ENCODE measurements at places on chromosomes 11 and 22. TPM values are rescaled to one million over a fixed set of nuclear protein-coding genes. Genes with fewer than 3 reads are reported as not detected.

The HPX gene
- 0.29 TPM for total RNA-seq

The ENTHD1 gene
- not detected for total RNA-seq

The LMO2 gene
- total RNA-seq: 45.2 TPM

The MAPK8IP2 gene
- 5.2 TPM for total RNA-seq

The C11orf54 gene
- 13.3 TPM for total RNA-seq

The C22orf42 gene
- total RNA-seq: not detected

The GNAZ gene
- total RNA-seq: 15.4 TPM

The THOC5 gene
- total RNA-seq: 58.8 TPM

The PRODH gene
- total RNA-seq: 2.6 TPM

The C11orf68 gene
- 28.9 TPM for total RNA-seq

The CCDC87 gene
- not detected for total RNA-seq

The KRTAP5-1 gene
- total RNA-seq: not detected

GRCh38 chr11:19722702-19723101 is 10.1 kb downstream of the NAV2 start:
- no peak for DNase-seq

DNA sequence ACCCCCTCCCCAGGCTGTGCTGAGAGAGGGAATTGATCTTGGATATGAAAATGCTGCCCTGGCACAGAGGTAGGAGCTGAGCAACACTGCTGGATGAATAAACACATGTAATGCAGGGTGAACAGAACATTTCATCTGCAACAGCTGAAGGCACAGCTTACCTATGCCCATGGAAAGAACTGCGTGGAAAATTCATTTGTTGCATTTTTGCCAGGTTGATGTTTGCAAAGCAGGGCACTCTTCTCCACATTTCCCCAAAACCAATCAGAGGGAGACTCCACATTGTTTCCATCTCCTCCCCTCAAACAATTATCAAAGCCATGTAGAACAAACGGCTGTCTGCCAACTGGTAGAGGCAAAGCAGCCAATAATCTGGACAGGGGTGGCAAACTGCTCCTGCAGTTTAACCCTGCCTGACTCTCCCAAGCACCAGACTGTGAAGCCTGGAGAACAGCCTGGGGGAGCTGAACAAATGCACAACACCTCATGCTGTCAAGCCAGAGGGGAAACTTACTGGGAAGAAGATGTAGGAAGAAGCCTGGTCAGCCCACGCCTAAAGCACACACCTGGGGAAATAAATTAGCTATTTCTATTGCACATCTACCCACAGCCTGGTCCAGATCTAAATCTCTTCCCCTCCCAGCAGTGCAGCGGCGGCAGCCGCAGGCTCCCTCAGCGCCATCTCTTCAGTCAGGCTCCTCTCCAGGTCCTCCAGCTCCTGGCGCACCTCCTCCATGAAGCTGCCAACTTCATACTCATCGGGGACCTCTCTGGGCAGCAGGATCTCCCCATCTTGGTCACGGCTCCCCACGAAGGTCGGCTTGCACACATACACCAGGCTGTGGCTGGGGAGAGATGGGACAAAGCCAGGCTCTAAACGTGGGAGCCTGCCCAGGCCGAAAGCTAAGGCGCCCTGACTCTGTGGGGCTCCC is 44.3 kb downstream of the DKK3 start:
- no peak for DNase-seq

DNA sequence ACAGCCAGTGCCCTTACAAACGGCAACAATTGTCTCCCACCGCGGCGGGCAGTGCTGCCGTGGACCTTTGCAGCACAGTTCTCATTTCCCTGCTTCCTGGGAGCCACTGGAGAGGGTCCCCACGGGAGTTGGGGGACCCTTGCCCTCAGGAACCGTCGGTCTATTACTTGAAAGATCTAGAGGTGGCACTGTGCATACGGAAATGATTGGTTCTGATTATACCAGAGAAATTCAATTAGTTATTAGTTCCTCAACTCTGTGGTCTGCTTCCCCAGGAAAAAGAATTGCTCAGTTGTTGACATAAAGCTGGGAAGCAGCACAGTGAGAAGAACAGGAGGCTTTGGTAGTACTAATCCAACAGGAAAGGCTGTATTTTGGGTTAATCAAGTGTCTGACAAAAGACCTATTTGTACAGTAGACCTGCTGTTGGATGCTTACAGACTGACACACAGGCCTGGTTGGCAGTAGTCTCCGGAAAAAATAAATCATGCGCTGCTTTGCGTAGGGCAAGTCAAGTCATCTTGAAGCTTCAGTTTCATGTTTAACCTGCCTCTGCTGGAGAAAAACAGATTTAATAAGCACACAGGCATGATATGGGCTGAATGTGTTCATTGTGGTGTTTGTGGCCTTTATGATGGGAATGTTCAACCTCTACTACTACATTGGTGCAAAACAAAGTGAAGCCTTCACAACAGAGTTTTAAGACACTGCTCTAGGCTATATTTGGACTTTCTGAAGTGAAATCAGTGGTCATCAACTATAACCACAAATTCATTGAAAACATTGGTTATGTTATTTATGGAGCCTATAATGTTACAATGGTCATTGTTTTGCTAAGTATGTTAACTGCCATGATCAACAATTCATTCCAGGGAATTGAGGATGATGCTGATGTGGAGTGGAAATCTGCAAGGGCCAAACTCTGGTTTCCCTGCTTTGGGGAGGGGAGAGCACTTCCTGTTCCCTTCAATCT is 54.6 kb upstream of the SC5D start:
- peak; percentile 39 for DNase-seq

DNA sequence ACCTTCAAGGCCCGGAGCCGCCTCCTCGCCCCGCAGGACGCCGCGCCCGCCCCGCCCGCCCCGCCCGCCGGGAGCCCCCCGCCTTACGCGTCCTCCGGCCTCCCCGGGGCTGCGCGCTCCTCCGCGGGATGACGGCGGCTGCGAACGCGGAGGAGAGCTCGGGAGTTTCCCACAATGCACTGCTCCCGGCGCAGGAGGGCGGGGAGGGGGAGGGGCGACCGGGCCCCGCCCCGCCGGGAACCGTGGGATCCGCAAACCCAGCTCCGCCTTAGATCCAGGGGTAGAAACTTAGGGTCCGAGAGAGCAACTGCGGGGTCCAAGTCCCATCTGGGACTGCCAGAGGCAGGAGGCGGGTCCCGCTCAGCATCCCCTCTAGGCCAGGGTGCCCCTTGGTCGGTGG is at the start of gene CEND1:
Gene CEND1, minus strand, starts transcription at position 148 of the 400 bp plus-strand sequence. CDS start 1,514 bp downstream, outside the sequence.
- peak; percentile 56 for DNase-seq

- DNase-seq: no peak
Measured at GRCh38 chr11:9651899-9652748, 11.8 kb upstream of the SWAP70 start.

GRCh38 chr22:44419429-44419828 is 78.6 kb downstream of the RTL6 start:
- no peak for DNase-seq

DNA sequence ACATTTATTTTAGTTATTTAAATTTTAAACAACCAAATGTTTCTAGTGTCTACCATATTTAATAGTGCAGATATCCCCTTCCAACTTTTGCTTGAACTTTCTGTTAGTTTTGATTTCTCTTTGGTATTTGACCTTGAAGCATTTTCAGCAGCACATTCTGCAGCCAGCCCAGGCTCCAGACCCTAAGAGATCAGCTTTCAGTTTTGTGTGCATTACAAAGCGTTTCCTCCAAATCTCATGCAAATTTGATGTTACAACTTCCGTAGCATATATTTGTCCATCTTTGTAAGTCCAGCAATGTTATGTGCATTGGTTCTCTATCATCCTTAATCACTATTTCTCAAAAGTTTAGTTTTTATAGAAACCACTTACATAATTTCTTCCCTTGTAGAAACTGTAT is 14.6 kb upstream of the SERGEF start:
- DNase-seq: no peak

DNA sequence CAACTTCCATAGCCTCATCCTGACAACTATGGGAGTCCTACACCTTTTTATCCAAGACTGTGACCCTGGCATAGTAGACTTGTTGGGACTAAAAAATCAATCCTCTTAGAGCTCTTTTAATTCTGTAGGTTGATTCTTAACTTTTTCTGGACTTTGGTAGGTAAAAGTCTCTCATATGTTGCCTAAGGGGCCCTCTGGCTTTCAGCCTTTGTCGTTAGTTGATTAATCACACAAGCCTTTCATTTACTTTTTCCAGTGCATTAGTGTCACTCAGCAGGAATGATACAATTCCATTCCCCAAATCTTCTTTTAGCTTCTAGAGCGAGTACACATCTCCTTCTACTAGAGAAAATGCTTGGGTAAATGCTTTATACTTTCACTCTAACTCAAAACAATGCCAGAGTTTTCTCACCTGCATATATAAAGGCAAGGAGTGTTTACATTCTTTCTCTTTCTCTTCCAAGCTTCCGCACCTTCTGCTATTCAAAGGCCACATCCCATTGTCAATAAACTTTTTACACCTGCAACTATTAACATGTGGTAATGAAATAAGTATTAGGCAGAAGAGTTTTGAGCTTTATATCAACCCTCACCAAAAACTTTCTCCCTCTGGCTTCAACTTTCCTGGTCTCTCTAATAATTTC is 516.6 kb downstream of the FAM181B start:
- DNase-seq: no peak

- DNase-seq: no peak
Measured at GRCh38 chr11:2564588-2565425, 120.0 kb downstream of the KCNQ1 start.

- DNase-seq: peak; percentile 89
Measured at GRCh38 chr22:32603651-32604540, 129.3 kb downstream of the FBXO7 start.

DNA sequence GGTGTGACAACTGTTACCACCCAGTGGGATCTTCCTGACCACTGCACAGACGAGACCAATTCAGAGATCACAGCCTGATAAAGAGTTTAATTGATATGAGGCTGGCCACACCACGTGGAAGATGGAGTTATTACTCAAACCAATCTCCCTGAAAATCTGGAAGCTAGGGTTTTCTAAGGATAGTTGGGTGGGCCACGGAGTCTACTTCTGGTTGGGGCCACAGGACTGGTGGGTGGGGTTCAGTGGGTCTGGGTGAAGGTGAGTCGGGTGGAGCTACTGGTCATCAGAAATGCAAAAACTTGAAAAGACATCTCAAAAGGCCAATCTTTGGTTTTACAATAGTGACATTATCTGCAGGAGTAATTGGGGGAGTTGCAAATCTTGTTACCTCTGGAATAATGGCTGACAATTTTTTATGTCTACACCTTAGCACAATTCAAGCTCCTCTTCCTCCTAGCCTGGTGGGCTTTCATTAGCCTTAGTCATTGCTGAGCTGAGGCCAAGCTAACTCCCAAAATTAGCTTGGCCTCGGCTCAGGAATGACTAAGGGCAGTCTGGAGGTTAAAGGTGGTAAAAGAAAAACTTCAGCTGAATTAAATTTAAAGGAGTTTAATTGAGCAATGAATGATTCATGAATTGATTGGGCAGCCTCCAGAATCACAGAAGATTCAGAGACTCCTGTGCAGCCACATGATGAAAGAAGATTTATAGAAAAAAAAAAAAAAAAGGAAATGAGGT is 13.1 kb downstream of the C11orf96 start:
- DNase-seq: peak; percentile 31

DNA sequence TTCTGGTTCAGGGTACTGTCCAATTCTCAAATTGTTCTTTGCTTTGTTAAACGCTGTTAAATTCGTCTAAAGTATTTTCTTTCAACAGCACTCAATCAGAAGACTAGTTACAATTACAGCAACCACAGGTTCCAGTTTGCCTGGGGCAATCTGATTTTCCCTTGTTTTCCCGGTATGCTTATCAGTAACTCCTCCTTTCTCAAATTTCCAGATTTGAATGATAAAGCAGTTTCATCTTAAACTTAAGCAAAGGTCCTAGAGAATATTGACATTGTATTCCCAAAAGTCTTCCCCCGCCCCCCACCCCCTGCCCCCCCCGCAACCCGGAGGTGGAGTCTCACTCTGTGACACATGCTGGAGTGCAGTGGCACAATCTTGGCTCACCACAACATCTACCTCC is 10.5 kb upstream of the USP28 start:
- DNase-seq: no peak

- peak; percentile 11 for DNase-seq
Measured at GRCh38 chr11:8268530-8269400, 5.1 kb upstream of the LMO1 start.

GRCh38 chr11:117597071-117597470 is 199.9 kb downstream of the DSCAML1 start:
- DNase-seq: no peak

- DNase-seq: no peak
Measured at GRCh38 chr11:47981667-47982404, 1.5 kb downstream of the PTPRJ start.

DNA sequence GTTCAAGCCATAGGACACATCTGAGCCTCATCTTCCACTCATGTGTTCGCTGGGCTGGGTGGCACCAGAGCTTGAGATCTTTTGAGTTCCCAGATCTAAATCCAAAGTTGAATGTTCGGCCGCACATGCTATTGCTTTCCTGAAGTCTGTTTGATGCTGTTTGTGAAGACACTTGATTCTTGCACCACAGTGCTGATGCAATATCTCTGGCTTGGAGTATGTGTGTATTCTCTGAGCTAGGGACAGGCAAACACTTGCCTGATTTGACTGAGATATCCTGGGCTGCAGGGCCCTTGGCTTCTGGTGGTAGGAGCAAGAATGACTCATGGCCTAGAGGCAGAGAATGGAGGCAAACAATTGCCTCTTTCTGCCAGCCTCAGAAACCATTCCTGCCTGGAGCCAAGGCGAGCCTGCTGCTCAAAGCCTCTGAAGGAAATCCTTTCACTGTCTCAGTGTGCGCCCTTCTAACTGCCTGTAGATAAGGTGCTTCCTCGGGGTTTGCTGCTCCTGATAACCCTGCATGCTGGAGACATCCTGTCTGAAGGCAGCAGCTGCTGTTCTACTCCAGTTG is 73.0 kb downstream of the CYB5R2 start:
- DNase-seq: no peak

Measured in uterus (tissue), 4 donors.